ENCODE measurements at places on chromosomes 2 and 18.
A peak's percentile ranks its signal among the peaks of the same experiment; 100 is the strongest.

DNA sequence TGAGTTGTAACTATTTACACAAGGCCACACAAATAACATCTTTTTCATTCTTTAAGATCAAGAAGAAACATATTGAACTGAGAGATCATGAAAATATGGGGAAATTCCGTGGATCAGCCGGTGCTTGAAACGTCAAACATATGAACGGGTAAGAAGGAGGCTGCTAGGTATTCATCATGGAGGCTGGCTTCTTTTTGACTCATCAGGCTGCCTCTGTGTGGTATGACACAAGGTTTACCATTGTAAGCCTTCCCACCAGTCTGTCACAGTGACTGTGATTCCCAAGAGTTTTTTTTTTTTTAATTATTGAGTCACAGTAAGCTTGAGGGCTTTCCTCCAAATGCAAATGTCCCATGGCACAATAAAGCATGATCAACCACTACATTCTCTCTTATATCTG is 506.9 kb downstream of the BCL11A start:
- no peak for DNase-seq

- peak; percentile 5 for DNase-seq
Observed at GRCh38 chr2:233801357-233802131, 23.4 kb downstream of the MROH2A start.

DNA sequence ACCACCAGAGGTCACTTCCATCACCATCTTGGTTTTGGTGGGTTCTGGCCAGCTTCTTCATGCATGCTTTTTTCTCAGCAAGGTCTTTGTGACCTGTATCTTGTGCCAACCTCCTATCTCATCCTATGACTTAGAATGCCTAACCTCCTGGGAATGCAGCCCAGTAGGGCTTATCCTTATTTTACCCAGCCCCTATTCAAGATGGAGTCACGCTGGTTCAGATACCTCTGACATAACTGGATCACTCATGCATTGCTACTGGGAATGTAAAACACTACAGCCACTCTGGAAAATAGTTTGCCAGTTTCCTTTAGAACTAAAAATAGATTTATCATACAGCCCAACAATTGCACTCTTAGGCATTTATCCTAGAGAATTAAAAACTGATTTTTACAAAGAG is 219.2 kb downstream of the IRS1 start:
- no peak for DNase-seq

DNA sequence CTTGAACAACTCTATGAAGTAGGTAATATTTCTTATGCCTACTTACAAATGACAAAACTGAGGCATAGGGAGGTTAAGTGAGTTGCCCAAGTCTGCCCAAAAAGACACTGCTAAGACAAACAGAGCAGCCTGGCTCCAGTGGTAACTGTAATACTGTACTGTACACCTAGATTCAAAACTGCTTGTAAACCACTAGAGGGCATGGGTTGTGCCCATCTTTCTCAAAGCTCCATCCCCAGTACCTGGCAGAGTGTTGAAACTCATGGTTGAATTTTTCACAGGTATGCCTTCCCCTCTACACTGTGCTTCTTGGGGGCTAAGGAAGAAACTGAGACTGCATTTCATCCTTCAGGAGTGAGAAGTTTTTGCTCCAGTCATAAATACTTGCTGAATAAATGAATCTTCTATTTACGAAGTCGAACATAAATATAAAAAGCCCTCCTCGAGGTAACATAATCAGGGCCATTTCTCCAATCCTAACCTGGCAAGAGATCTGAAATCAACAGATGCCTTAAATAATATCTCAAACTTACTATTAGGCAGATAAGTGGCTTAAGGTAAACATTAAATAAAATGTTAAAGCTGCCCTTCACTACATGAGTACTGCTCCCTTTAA is 2.0 kb downstream of the PPP4R1 start:
- DNase-seq = peak; percentile 34

GRCh38 chr2:5617796-5618195 is 74.4 kb upstream of the SOX11 start:
- peak; percentile 20 for DNase-seq

GRCh38 chr2:217845301-217845700 is 157.5 kb downstream of the TNS1 start:
- DNase-seq = no peak

- no peak for DNase-seq
Observed at GRCh38 chr2:234745347-234745746, 206.5 kb upstream of the SH3BP4 start.

GRCh38 chr2:177529166-177529565 is 136.6 kb downstream of the AGPS start:
- DNase-seq = no peak

GRCh38 chr2:167013227-167013626 is 124.9 kb downstream of the XIRP2 start:
- DNase-seq = no peak

DNA sequence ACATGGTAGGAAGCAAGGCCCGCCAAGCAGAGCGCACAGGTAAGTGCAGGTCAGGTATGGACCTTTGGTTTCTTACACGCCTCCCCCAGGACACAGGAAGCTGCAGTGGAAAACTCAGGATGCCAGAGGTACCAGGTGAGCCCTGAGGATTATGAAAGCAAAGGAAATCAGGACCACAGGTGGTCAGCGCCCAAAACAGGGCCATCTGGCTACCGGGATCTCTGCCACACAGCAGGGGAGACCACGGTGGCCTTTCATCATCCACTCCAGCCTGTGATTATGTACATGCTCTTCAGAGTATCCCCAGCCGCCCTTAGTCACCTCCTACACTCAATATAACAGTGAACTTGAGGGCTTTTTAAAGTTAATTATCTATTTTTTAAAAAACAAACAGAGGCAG is 125.5 kb upstream of the EPC2 start:
- DNase-seq = no peak

DNA sequence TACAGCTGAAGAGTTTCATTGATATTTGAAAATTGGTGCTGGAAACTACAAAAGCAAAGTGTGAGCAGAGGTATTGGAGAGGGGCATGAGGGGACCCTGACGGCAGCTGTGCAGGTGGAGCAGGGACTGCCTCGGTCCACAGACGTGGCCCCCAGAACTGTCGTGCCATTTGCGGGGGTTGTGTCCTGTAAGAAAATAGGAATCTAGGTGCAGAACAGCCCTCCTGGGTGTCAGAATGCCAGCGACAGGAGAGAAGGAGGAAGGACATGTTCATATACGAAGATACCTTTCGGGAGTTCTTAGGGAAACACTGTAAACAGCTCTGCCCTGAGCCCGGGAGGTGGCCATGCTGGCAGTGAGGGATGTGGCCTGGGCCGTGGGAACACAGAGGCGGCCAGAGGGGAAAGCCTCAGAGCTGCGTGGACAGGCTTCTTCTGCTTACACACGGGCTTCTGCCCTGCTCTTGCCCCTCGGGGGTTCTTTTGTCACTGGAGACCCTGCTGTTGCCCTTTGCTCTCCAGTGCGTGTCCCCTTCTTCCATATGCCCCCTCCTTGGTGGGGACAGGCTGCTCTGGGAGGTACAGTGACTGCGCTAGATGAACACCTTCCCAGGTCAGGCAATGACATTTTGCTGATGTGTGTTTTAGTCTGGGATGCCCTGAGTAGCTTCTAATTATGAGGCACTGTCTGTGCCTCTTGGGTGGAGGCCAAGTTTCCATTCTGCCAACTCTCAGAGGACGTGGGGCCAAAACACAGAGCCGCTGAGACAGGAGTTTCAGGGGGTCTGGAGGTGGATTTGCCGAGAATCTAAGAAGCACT is 81.9 kb upstream of the TXNDC2 start:
- peak; percentile 74 for DNase-seq
